Left kidney (tissue), 8 donors: ENCODE measurements at places on chromosomes 5 and 9. TPM values are rescaled to one million over a fixed set of nuclear protein-coding genes. Genes with fewer than 3 reads are reported as not detected.
A peak's percentile ranks its signal among the peaks of the same experiment; 100 is the strongest.

GRCh38 chr9:3458806-3459475, 66.9 kb downstream of the RFX3 start:
- DNase-seq = peak; percentile 12

The CNTFR gene
- 34.6 TPM for polyA plus RNA-seq

The SOHLH1 gene
- polyA plus RNA-seq = not detected

The ARHGEF39 gene
- polyA plus RNA-seq = 15.4 TPM

DNA sequence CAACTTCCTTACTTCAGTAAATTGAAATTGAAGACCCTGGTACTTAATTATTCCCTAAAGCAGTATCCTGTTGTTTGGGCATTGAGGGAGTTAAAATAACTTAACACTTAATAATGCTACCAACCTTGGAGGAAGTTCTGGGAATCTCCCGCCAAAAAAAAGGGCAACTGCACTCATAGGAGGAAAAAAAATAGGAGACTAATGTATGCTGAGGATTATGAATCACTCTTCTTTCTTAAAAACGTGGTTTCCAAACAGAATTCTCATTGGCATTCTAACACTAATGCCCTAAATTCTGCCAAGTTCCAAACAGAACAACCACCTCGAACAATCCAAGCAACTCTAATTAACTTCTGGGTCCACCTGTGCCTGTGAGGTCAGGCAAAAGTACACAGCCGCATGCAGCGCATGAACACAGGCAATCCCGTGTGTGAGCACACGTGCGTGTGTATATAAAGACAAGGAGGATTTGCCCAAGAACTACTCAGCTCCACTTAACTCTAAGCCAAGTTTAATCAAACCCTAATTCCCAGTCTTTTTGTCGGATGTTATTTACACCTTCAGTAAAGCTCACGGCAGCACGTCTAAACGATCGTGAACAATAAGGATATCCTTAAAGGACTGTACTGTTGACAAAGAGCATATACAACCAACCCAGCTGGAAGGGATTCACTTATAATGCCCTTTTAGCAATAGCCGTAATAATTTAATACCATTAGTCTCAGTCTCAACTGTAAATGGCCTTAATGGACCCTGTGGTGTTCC, 78.4 kb downstream of the EBF1 start:
- no peak for DNase-seq

- DNase-seq = no peak
Observed at GRCh38 chr5:66322786-66323528, 178.9 kb downstream of the SREK1 start.

- DNase-seq = no peak
Observed at GRCh38 chr9:14327036-14327435, 13.1 kb upstream of the NFIB start.

The SLC6A19 gene
- 67.4 TPM for polyA plus RNA-seq

GRCh38 chr9:129776938-129777768, 24.3 kb upstream of the PTGES start:
- peak; percentile 71 for DNase-seq

- no peak for DNase-seq
Observed at GRCh38 chr5:29085142-29085541, 2046.8 kb upstream of the CDH9 start.

GRCh38 chr5:13921578-13921977, 22.9 kb downstream of the DNAH5 start:
- DNase-seq = no peak

DNA sequence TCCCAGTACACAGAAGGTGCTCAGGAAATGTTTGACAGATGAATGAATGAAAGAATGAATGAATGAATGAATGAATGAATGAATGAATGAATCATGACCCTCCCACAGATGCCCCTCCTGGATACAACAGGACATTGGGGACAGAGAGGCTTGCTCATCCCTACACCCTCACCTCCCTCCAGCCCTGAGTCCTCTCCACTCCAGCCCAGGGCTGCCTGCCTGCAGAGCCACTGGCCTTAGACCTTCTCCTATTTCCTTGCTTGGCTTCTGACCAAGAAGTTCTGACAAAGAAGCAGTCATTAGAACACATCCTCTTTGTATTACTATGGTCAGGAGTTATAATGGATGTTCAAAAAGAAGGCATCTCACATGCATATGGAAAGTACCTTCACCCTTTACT, 240.7 kb upstream of the DAPK1 start:
- no peak for DNase-seq

DNA sequence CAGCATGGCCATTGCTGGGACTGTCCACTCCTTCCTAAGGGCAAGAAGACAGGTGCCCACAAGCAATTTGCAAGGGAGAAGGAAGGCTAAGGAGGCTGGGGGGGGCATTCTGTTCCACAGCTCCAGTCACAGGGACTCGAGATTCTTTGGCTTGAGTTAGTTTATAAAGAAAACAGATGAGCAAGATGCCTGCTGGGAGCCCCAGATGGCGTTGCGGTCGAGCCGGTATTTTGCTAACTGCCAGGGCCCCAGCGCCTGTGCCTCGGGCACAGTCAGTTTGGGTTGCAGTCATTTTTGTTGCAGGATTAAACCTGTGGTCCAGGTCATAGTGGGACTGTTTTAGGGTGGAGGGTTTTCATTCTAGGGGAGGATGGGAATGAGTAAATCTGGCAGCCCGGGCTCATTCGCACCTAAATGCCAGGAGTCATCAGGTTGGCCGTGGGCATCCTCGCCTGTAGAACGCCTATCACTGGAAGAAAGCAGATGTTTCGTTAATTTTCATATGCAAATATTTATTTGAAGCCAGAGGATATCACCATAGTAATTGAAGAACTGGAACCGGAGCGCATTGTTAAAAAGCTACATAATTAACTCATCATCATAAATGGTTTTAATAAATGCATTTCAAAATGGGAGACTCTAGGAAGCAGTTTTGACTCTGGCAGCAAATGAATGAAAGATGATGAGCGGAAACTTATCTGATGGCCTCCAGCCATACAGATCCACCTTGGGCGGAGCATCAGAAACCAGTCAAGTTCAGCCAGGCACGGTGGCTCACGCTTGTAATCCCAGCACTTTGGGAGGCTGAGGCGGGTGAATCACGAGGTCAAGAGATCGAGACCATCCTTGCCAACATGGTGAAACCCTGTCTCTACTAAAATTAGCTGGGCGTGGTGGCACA, 87.1 kb upstream of the FCN2 start:
- no peak for DNase-seq

DNA sequence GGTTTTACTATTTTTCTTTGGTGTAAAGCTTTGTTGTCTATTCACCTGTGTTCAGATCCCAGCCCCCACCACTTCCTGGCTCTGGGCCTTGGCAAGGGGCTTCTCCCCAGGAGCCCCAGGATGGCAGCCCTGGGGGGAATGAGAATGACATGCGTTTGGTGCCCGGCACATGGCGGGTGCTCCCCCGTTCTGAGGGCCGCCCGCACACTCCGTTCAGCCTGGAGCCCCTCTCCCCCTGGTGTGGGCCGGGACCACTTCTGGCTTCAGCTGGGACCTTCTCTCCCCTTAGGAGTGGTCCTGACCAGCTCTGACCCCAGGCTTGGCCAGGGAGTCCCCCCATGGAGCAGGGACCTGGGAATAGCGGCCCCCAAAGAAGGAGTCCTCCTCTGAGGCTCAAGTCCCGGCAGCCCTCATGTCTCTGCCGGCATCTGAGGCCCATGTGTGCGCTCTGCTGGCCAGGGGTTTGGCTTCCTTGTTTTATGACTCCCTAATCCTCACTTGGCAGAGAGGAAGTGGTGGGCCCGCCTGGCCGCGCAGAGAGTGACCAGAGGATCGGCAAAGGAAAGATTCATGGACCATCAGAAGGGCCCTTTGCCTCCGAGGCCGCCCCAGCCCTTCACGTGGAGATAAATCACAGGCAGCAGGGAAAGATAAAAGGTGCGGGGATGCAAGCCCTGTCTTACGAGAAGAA, 57.0 kb upstream of the LMX1B start:
- no peak for DNase-seq

- DNase-seq = no peak
Observed at GRCh38 chr5:40834391-40834848, 602 bp downstream of the RPL37 start.

- DNase-seq = no peak
Observed at GRCh38 chr5:102453716-102454115, 45.1 kb downstream of the SLCO6A1 start.

The SPARC gene
- 1,957 TPM for polyA plus RNA-seq

The CD72 gene
- polyA plus RNA-seq = 3.6 TPM

GRCh38 chr5:168780888-168781287, 201.7 kb upstream of the PANK3 start:
- no peak for DNase-seq

- DNase-seq = no peak
Observed at GRCh38 chr9:1311462-1312042, 261.4 kb downstream of the DMRT2 start.

GRCh38 chr5:170132269-170132975, 26.7 kb downstream of the FOXI1 start:
- DNase-seq = no peak

GRCh38 chr9:126489581-126490213, 124.0 kb upstream of the LMX1B start:
- DNase-seq = no peak

The FOXD4L3 gene
- polyA plus RNA-seq = not detected

DNA sequence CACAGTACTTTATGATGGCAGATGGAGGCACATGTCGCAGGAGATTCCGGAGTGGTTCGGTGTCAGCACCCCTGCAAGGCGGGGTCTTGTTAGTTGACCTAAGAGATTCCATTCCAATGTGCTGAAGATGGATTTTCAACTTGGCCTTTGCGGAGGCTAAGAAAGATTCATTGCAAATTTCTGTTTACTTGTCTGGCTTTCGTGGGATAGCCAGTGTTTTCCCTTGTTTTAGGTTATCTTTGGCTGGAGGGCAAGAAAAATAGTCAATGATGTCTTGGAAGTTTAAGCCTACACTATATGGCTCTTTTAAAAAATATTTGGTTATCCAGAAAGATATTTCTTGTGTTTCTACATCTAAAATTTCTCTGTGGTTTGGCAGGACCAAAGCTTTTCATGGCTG, 123.6 kb upstream of the PTCH1 start:
- no peak for DNase-seq

GRCh38 chr9:82275258-82275927, 286.8 kb downstream of the SPATA31D1 start:
- DNase-seq = no peak

GRCh38 chr5:123209502-123210027, 120.5 kb downstream of the PRDM6 start:
- no peak for DNase-seq

The DMGDH gene
- 23.9 TPM for polyA plus RNA-seq

The PGM5 gene
- 38.2 TPM for polyA plus RNA-seq

GRCh38 chr5:107700481-107700880, 29.7 kb upstream of the EFNA5 start:
- DNase-seq = no peak

- DNase-seq = peak; percentile 73
Observed at GRCh38 chr9:87324613-87325194, 173.0 kb upstream of the DAPK1 start.

DNA sequence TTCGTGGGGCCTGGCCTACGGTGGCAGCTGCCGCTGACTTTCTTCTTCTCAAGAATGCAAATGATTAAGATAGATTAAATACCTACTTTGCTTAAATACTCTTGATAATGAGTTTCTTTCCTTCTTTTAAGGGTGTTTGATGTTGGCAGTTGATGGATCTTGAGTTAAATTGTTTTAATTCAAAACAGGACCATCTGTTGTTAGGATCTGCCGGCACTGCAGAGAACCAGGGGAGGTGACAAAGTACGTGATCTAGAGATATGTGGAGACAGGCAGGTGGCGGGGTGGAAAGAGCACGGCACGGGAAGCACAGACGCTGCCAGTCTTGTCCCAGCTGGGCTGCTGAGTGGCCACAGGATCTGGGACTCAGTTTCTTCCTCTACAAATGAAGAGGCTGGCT, 37.9 kb downstream of the MED27 start:
- DNase-seq = no peak

DNA sequence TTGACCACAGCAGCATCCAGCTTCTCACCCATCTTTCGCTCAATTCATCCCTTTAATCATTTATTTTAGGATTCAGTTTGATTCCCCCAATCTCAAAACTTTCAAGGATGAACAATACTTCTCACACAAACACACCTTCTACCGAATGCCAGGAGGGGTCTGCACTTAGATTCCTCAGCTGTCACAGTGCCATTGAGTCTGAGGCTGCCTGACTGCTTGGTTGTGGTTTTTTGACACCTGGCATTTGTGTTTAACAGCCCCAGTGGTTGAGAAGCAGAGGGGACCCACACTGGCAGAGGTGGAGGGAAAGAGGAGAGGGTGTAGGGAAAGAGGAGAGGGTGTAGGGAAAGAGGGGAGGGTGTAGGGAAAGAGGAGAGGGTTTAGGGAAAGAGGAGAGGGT, 54.9 kb downstream of the PALM2AKAP2 start:
- DNase-seq = no peak

The GMCL2 gene
- not detected for polyA plus RNA-seq

The NMUR2 gene
- polyA plus RNA-seq = 0.15 TPM

DNA sequence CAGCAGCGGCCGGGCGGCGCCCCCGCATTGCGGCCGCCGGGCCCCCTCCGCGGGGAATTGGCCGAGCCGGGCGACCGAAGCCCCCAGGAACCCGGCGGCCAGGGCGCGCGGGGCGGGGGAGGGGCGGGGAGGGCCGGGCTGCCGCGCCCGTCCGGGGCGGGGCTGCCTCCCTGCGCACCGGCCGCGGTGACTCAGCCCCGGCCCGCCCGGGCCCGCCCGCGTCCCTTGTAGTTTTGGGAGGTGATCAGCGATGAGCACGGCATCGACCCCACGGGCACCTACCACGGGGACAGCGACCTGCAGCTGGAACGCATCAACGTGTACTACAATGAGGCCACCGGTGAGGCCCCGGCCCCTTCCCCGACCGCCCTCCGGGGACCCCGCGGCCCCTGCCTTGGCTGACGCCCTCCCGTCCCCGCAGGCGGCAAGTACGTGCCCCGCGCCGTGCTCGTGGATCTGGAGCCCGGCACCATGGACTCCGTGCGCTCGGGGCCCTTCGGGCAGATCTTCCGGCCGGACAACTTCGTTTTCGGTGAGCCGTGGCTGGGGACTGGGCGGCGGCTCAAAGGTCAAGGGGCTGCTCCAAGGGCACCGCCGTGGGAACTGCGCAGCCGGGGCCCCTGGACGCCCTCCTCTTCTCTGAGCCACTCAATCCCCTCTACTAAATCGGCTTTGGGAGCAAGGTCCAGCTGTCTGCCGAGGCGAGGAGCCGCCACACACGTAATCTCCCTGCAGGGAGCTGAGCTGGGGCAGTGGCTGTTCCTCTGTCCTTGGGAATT, 592 bp downstream of the TUBB4B start:
- no peak for DNase-seq

GRCh38 chr5:81167078-81167477, 66.0 kb upstream of the CKMT2 start:
- DNase-seq = no peak

The TJP2 gene
- polyA plus RNA-seq = 108 TPM

GRCh38 chr9:1461812-1462211, 411.7 kb downstream of the DMRT2 start:
- no peak for DNase-seq

The CCDC171 gene
- 9.4 TPM for polyA plus RNA-seq

The BTNL8 gene
- polyA plus RNA-seq = 0.65 TPM
